WTC11 (cell line): ENCODE measurements at places on chromosomes 7 and 10. TPM values are rescaled to one million over a fixed set of nuclear protein-coding genes. Genes with fewer than 3 reads are reported as not detected.

Gene CDHR3
- total RNA-seq: 18.3 to 19.1 TPM (median 18.9 TPM) in 3 replicates

Gene CDH23
- 2.1 to 3.1 TPM (median 2.9 TPM) in 3 replicates for total RNA-seq

Gene AZGP1
- total RNA-seq: 1.6 to 2.7 TPM (median 1.8 TPM) in 3 replicates

Gene GALNT17
- total RNA-seq: 61.1 to 70.0 TPM (median 67.9 TPM) in 3 replicates

Gene FAM180A
- not detected in 3 replicates for total RNA-seq

Gene IFIT3
- 0.14 to 0.42 TPM (median 0.39 TPM) in 3 replicates for total RNA-seq

Gene CYP2E1
- 1.0 to 2.6 TPM (median 1.3 TPM) in 3 replicates for total RNA-seq

Gene CALHM1
- total RNA-seq: 0.30 to 0.55 TPM (median 0.39 TPM) in 3 replicates

DNA sequence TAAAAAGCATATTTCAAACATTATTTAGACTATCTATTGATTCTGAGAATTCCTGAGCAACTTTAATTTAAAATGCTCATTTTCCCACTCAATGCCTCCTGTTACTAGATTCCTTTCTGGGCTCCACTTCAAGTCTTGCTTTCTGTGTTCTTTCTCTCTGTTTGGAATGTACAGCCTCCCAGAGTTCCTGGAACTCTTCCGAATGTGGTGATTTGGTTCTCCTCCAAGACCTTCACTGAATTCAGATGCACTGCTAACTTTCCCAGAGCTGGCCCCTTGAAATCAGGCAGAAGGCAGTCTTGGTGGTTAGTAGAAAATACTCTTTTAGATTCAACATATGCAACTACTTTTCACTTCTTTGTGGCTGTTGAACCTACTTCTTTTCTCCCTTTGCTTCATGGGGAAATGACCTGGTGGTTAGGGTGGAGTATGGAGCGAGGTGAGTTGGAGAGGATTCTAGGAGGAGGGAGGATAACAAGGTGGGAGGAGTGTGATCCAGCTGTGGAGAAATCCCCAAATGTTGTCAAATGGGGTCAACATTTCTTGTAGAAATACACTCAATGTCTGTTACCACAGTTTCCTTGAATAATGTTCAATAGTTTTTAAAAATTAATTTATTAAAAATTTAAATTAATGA is 27.9 kb upstream of the CCDC7 start:
- no peak for DNase-seq
- peaks cover 5% of the 10 kb centered on the region; the same call in 1 of the 2 replicates for H3K36me3 ChIP-seq
- H3K4me1 ChIP-seq: no peaks in the 10 kb centered on the region
- no peak overlapping the region for H3K4me3 ChIP-seq

GRCh38 chr10:128744092-128744491 is 617.9 kb upstream of the MKI67 start:
- no peaks in the 10 kb centered on the region for H3K27me3 ChIP-seq
- no peak for DNase-seq

GRCh38 chr10:130242513-130242912 is 106.3 kb downstream of the GLRX3 start:
- DNase-seq: no peak
- no peaks in the 10 kb centered on the region for H3K4me1 ChIP-seq
- no peak overlapping the region for H3K27ac ChIP-seq
- H3K36me3 ChIP-seq: peaks cover 79% of the 10 kb centered on the region
- H3K4me3 ChIP-seq: no peak overlapping the region
- peaks cover 7% of the 10 kb centered on the region for H3K27me3 ChIP-seq

DNA sequence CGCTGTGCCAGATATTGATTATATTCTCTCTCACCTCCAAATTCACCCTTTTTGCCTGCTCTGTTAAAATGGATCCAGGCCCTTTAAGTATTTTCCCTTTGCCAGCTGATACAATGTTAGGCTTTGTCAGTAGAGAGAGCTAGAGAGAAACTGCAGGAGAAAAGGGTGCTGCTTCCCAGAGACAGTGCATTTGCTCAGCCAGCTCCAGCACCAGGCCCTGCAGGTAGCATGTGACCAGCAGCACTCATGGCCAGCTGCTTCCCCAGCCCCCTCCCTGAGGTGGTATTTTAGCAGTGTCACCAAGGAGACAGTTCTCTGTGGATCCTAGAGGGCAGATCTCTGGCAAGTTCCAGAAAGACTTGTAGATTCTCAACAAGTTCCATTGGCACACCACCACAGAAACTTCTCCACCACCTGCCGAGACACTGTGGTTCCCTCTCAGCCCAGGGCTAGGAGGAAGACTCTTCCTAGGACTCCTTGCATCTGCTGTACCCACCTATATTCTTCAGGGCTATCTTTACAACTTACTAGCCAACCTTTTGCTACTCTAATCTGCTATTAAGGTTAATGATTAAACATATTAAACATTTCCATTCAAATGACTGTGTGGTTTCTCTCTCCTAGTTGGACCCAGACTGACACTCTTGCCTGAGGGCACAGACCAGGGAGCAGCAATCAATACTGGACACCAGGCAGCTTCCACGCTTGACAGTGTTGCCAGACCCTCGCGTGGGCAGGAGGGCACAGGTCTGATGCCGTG is 35.6 kb upstream of the ADAM12 start:
- no peak overlapping the region for H3K27ac ChIP-seq
- H3K27me3 ChIP-seq: no peaks in the 10 kb centered on the region; the same call in 1 of the 2 replicates
- H3K4me3 ChIP-seq: no peak overlapping the region
- peaks cover 13% of the 10 kb centered on the region for H3K36me3 ChIP-seq

DNA sequence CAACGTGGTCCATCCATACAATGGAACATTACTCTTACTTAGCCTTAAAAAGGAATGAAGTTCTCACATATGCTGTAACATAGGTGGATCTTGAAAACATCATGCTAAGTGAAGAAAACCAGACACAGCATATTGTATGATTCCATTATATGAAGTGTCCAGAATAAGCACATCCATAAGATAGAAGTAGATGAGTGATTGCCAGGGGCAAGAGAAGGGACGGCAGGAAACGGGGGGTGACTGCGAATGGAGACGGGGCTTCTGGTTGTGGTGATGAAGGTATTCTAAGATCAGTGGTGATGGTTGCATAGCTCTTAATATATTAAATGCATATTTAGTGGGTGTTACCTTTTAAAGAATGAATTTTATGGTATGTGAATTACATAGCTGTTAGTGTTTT is 29.8 kb downstream of the UBE3C start:
- no peaks in the 10 kb centered on the region for H3K27me3 ChIP-seq
- DNase-seq: no peak
- H3K4me1 ChIP-seq: no peaks in the 10 kb centered on the region
- no peak overlapping the region for H3K4me3 ChIP-seq

GRCh38 chr7:92641921-92642511 is 51.8 kb upstream of the FAM133B start:
- DNase-seq: no peak
- no peaks in the 10 kb centered on the region for H3K27me3 ChIP-seq
- no peaks in the 10 kb centered on the region for H3K36me3 ChIP-seq
- H3K4me1 ChIP-seq: peaks cover 5% of the 10 kb centered on the region
- H3K4me3 ChIP-seq: no peak overlapping the region

- no peaks in the 10 kb centered on the region for H3K36me3 ChIP-seq
- peaks cover 41% of the 10 kb centered on the region for H3K27me3 ChIP-seq
- H3K4me1 ChIP-seq: peaks cover 24% of the 10 kb centered on the region
- H3K4me3 ChIP-seq: no peak overlapping the region
Observed at GRCh38 chr10:97977673-97978072, 52.7 kb downstream of the CRTAC1 start.

DNA sequence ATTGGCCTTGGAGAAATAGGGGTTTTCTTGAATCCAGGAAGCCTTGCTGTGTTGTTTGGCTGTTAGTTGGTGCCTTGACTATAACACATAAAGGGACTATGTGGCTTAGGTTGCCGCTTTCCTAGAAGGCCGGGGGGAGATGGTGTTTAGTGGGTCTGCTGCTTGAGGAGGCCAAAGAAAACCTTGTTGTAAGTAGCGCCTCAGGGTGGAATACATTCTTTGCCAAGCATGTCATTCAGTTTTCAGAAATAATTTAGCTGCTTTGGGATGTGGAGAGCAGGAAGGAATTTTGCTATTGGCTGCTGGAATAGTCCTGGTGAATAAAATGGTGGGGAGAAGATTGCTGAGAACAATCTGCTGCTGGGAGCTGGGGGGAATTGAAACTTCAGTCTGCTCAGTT is 132.9 kb upstream of the WNT16 start:
- no peak overlapping the region for H3K4me3 ChIP-seq
- no peak overlapping the region for H3K27ac ChIP-seq
- H3K27me3 ChIP-seq: no peaks in the 10 kb centered on the region

DNA sequence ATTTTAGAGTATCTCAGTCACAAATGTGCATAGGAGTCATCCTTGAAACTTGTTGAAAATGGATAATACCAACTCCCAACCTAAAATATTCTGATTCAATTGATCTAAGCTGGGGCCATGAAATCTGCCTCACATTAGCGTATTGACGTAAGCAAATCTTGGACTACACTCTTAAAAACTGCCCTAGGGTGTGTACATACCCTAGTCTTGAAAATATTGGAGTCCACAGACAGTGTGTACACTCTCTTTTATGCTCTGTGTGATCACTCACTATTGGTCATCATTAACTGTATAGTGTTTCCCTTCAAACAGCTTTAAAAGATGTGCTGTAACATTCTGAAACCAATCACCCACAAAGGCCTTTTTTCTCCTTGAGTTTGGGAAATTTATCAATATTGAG is 102.9 kb upstream of the FERD3L start:
- no peak for DNase-seq
- H3K36me3 ChIP-seq: no peaks in the 10 kb centered on the region
- no peak overlapping the region for H3K27ac ChIP-seq
- no peaks in the 10 kb centered on the region for H3K4me1 ChIP-seq
- H3K4me3 ChIP-seq: no peak overlapping the region

DNA sequence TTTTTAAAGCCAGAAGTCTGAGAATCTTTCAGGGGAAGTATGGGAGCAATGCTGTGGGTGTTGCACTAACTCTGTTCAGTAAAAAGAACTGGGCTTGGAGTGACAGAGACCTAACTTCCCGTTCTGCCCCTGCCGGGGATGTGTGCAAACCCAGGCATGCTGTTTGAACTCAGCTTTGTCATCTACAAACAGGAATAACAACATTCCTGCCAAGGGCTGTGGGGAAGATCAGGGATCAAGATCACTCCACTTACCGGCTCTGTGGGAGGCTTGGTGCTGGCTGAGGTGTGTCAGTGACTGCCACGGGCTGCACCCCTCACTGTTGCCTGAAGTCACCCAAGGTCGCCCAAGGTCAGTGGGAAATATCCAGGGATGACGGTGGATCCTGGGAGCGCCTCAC is 23.1 kb upstream of the DRGX start:
- H3K4me1 ChIP-seq: peaks cover 8% of the 10 kb centered on the region
- no peak for DNase-seq
- peaks cover 2% of the 10 kb centered on the region for H3K36me3 ChIP-seq
- no peak overlapping the region for H3K4me3 ChIP-seq

GRCh38 chr7:78828317-78828716 is 625.1 kb downstream of the MAGI2 start:
- no peaks in the 10 kb centered on the region for H3K27me3 ChIP-seq
- DNase-seq: no peak
- H3K36me3 ChIP-seq: peaks cover 7% of the 10 kb centered on the region; the same call in 1 of the 2 replicates
- H3K4me3 ChIP-seq: no peak overlapping the region
